Stimulated activated CD8-positive, alpha-beta memory T cell treated with anti-CD3 and anti-CD28 coated beads, Interleukin-4, amount 100 ng/mL, for 4 hours (primary cell): ENCODE measurements at places on chromosomes 2 and 18.

GRCh38 chr2:150028322-150028721, 440.7 kb upstream of the MMADHC start:
- no peak for DNase-seq

DNA sequence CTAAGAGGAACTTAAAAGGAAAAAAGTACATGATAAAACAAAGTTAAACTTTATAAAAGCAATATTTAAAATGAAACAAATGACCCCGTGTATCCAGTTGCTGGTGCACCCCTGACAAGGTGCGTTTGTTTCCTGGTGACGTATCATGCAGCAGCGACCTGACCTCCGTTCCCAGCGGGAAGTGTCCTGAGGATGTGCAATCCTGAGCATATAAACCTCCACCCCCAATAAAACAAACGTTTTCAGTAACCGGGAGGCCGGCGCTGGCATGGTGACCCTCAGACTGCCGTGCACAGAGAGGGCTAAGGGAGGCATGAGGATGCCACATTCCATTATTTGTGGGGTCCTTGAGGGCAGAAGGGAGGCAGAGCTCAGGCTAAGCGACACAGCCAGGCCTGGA, 14.8 kb downstream of the SLC66A2 start:
- no peak for DNase-seq

DNA sequence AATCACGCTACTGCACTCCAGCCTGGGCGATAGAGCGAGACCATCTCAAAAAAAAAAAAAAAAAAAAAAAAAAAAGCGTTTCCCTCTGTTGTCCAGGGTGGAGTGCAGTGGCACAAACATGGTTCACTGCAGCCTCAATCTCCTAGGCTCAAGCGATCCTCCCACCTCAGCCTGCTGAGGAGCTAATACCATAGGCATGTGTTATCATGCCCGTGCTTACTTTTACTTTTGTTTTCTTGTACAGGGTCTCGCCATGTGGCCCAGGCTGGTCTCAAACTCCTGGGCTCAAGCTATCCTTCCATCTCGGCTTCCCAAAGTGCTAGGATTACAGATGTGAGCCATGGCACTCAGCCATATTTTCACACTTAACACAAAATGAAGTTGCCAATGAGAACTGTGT, 37.5 kb downstream of the PSME4 start:
- DNase-seq, result no peak

- DNase-seq, result no peak
Measured at GRCh38 chr2:71932037-71932779, 215.5 kb downstream of the CYP26B1 start.

DNA sequence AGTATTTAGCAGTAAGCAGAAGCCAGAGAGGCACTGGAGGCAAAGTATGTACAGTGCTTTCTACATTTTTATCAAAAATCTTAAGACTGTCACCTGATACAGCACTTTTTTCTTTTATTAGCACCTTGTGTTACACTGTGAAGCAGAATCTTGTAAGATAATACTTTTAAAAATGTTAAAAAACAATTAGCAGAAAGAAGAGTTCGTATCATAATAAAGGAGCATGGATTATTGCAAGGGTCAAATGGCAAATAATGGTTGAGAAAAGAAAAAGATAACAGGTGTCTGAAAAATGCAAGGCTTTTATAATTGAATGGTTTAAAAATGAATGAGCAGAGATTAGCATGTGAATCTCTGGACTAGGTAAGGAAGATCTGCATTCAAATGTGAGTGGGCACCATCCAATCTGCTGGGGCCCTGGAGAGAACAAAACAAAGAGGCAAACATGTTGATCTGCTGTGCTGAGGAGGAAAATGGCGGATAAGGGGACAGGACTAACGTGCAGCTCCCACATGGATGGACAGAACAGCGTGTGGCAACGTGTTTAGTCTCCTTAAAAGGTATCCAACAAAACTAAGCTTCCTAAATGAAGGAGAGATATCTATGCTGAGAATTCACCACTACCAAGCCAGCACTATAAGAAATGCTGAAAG, 9.5 kb downstream of the CEBPZOS start:
- DNase-seq, result no peak

DNA sequence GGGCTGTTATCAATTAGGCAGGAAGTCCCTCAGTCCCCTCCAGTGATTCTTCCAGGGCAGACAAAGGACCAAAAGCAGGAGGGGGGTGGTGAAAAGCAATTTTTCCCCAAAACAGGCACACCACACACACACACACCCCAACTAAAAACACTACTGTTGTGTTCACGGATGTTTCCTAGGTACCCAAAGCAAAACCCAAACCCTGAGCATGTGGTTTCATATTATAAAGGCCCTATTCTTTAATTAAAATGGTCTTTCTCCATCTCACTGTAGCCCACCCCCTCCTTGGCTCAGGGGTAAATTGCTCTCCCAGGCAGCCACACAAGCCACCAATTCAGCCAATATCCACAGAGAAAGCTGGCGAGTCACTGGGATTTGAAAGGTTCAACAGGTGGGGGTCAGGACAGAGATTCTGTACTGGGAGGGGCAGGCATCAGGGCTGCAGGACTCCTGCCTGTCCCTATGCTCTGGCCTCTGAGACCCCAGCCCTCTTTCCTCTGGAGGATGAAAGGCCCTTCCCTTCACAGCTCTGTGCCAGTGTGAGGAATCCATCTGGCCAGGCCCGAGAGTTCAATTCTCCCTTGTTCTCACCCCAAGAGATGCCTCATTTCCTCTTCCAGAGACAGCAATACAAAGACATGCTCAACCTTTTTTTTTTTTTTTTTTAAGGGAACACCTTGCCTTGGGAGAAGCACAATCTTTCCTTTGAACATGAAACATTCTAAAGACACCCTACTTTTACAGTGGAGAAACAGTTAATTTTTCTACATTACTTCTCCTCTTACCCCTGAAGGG, 43.6 kb downstream of the SPRED2 start:
- DNase-seq, result no peak

GRCh38 chr2:112483831-112484230, 1.9 kb downstream of the TTL start:
- DNase-seq, result no peak

- no peak for DNase-seq
Measured at GRCh38 chr2:113337809-113338208, 59.1 kb upstream of the PAX8 start.

DNA sequence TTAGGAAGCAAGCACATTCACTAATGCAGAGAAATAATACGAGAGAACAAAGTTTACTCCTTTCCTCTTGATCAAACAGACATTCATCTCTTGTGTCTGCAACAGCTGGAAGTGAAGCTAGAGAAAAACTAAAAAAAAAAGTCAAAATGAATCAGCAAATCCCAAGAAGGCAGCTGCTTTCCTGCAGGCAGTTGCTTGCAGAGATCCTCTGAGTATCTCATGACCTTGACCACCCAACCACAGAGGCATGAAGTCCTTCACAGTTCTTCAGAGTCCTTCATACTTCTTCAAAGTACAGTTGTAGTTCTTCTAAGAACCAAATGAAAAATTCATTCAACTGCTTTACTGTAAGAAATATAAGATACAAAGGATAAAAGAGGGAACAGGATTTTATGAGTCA, 97.2 kb upstream of the ACVR1C start:
- no peak for DNase-seq

DNA sequence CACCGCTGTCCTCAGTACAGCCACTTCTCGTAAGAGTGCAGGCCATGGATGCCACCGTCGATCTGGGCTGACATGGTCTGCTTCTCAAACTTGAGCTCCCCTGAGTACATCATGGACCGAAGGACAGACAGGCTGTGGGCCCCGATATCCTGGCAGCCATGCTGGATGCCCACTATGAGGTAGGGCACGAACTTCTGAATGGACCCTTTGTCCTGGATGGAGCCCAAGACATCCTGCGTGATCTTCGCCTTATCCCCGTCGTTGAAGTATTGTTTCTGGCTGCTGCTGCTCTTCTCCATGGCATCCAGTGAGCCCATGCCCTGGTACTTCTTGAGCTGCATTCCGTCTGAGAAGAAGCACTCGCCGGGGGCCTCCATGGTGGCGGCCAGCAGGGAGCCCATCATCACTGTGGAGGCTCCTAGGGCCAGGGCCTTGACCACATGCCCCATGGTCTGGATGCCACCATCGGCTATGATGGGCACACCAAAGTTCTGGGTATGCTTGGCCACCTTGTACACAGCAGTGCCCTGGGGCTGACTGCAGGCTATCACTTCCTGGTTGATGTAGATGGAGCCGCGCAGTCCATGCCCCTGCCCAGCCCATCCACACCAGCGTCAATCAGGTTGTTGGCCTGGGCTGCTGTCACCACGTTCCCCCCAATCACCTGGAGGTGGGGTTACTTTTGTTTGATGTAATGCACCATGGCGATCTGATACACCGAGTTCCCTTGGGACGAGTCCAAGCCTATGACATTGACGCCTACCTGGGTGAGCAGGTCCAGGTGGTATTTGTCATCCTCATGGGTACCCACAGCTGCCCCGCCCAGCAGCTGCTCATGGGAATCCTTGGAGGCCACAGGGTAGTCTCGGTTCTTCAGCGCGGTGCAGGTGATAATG, 21.8 kb downstream of the CFLAR start:
- no peak for DNase-seq

DNA sequence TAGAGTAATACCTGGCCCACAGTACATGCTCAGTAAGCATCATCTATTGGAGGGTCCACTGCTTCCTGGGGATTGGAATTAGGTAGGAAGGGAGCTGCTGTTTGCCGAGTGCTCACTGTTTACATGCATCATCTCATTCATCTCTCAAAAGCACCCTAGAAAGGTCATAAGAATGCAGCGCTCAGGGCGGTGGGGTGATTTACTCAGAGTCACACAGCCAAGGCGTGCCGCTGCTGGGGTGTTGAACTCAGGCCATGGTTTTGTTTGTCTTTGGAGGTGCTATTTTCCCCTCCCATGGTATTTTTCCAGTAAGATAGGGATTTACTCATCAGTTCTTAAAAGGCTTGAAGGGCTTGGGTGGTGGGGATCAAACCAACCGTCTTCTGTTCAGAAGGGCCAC, 227.5 kb downstream of the LDLRAD4 start:
- DNase-seq, result no peak

DNA sequence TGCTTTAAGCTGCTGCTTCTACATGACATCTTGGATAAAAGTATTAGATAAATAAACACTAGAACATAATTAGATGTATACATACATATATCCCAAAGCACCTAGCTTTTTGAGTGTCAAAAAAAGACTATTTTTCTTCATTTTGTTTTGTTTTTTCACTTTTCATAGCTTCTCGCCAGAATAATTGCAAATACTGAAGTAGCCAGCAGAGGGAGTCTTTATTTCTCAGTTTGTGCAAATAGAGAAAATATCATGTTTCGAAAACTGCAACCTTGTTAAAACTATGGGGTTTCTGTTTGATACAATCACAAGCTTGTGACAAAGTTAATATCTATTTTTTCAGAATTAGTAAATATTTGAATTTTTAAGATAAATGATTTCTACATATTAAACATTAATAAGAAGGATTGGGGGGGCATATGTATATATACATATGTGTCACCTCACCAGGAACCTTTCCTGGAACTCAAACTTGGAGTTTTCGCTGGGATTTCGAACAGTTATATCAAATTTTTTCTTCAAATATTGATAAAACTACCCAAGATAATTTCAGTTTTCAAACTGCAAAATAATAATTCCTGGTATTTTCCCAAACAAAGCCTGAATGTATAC, 61.0 kb downstream of the GRB14 start:
- no peak for DNase-seq

DNA sequence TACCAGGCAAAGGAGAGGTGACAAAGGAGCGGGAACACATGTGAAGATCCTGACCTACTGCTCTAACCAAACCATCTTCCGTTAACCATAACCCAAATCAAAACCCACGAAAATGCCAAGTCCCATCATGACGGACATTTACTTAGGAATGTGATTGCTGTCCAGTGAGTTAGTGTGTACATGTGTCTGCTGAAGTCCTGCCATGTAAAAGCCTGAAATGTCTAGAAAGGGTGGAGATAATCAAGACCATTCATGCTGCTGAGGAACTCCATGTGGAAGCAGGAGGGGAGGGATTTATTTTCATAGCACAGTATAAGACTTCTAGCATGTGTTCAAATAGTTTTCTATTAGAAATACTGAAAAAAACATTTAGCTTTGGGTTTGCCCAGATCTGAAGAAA, 137.0 kb upstream of the BOD1L2 start:
- no peak for DNase-seq

GRCh38 chr2:153917570-153917969, 45.8 kb downstream of the GALNT13 start:
- DNase-seq, result no peak

DNA sequence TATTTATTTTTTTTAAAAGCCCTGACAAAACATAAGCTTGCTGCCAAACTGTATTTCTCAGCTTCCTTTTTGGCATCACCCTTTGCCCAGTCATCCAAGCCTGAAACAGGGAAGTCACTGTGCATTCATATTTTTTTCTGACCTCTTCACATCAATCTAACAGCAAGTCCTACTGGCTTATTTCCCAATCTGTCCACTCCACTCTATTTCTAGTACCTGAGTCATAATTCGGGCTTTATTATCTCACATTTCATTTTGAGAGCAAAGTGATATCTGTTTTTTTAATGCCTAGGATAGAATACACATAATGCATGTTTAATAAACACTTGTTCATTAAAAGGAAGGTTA, 5.1 kb downstream of the HNMT start:
- DNase-seq, result no peak

- no peak for DNase-seq
Measured at GRCh38 chr2:23605236-23605635, 220.3 kb downstream of the KLHL29 start.

DNA sequence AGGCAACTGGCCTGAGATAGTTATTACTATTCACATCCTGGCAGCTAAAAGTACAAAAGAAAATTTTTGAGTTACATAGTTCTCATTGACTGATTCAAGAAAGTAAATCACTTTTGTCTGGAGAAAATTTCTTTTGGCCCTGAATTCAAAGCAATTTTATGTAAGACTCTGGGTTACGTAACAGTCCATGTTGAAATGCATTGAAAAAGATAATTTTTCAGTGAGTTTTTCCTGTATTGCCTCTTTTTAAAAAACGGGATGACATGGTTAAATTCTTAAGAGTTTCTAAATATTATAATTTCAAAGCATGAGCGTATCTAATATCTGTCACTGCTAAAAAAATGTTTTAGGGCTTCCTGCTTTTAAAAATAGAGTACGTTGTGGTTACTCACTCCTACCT, 72.7 kb downstream of the ANKRD12 start:
- no peak for DNase-seq

GRCh38 chr2:145739681-145740080, 1219.8 kb upstream of the ZEB2 start:
- no peak for DNase-seq

GRCh38 chr2:32061973-32062861, 1.1 kb upstream of the SPAST start:
- no peak for DNase-seq

- DNase-seq, result no peak
Measured at GRCh38 chr18:35247412-35248249, 6.8 kb downstream of the ZNF397 start.

GRCh38 chr18:76572518-76573247, 77.6 kb upstream of the ZNF516 start:
- DNase-seq, result no peak

- no peak for DNase-seq
Measured at GRCh38 chr2:44789446-44789845, 152.1 kb upstream of the SIX3 start.

GRCh38 chr2:65374575-65374974, 57.8 kb downstream of the SPRED2 start:
- DNase-seq, result no peak

GRCh38 chr2:27441958-27442919, at the start of gene KRTCAP3:
KRTCAP3 (plus strand) TSS chr2:27442381; CDS start chr2:27442413, 32 bp downstream.
- DNase-seq, result peak; percentile 21
